ENCODE measurements at places on chromosomes 2 and 18.

- DNase-seq, result no peak
Observed at GRCh38 chr2:164000176-164000575, 264.4 kb upstream of the FIGN start.

DNA sequence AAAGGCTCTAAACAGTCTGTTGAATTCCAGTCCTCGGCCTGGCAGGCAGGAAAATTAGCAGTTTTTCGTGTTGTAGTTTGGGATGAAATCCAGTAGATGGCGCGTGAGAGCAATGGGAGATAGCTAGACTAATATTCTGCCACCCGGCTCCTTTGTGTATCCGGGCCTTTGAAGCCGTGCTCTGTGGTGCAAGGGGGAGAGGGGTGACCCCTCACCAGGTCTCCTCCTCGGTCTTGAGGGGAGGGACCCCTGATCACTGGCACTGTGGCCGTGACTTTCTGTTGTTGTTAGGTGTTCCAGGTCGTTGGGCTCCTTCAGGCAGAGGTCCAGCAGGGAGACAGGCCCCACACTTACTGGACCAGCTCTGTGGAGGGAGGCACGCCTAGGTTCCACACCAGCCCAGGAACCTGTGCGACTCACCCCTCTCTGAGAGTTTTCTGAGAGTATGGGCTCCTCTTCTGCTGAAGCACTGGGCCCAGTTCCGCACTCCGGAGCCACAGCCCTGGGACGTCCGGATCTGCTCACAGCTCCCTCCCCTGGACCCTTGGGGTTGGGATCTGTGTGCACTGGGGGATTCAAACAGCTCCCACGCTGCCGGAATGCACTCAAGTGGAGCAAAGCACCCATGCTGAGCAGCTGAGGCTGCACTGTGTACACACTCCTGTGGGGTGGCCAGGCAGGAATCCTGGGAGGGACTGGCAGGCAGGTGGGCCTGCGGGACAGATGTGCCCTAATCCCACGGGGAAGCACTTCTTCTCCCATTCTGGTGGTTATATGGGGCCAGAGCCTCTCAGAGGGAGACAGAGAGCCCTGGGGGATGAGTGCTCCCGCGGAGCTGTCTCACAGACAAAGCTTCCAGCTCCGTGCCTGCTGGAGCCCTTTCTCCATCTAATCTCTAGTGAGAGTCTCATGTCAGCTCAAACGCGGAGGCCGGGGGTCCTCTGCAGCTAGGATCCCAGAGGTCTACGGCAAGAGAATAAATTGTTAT is 8.8 kb downstream of the GKN2 start:
- DNase-seq, result no peak

GRCh38 chr2:6824962-6825361 is 40.7 kb downstream of the CMPK2 start:
- DNase-seq, result no peak

DNA sequence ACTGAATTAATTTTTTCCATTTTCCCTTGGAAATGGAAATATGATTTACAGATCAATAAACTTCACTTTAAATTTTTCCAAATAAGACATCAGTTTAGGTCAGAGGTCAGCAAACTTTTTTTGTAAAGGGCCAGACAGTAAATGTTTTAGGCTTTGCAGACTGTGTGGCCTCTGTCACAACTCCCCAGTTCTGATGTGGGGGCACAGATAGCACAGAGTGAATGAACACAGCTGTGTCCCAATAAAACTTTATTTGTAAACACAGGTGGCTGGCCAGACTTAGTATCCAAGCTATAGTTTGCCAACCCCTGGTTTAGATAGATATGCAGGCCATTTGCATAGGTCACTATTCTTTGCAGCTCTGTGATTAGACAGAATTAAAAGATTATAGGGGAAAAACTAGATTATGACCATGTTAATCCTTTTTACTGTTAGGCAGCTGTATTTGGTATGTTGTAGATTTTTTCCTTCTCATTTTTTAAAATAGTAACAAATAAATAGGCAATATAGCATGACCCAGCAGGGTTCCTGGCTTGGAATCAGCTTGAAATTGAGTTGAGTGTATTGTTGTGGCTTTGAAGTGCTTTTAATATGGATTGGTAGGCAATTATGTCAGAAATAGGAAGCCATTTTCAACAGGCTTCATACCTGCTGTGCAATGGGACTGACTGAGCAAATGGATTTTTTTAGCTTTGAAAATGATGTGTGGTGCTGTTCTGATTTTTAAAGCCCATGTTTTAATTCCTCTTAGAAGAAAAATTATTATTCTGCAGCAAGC is 59.7 kb downstream of the WDSUB1 start:
- DNase-seq, result no peak

DNA sequence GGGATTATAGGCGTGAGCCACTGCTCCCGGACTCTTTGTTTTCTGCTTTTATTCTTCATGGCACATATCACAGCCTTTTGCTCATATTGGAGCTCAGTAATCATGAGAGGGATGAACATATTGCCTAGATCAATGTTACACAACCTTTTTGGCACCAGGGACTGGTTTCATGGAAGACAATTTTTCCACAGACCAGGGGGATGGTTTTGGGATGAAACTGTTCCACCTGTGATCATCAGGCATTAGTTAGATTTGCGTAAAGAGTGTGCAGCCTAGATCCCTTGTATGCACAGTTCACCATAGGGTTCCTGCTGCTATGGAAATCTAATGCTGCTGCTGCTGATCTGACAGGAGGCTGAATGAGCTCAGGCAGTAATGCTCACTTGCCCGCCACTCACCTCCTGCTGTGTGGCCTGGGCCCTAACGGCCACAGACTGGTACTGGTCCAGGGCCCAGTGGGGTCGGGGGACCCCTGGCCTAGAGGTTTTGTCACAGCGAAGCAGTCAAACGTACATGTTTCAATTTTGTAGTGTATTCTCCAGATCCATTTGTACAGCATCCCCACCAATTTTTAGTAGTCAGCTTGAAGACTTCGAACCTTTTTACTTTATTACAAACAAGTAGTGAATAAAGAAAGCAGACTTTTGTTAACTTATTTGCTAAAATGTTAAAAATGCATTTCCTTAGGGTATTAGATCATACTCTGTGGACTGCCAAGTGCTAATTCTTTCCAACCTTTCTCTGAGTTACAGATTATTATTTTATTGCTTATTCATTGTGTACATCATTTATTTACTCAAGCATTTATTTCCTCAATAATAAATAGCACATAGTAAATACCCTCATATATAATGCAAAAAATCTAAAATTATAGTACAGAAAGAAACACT is 6.2 kb downstream of the DAW1 start:
- no peak for DNase-seq

- DNase-seq, result no peak
Observed at GRCh38 chr18:39558658-39559057, 1993.1 kb upstream of the CELF4 start.

GRCh38 chr2:623130-623922 is 53.9 kb downstream of the TMEM18 start:
- no peak for DNase-seq

GRCh38 chr2:227256605-227257004 is 68.4 kb upstream of the MFF start:
- DNase-seq, result no peak

DNA sequence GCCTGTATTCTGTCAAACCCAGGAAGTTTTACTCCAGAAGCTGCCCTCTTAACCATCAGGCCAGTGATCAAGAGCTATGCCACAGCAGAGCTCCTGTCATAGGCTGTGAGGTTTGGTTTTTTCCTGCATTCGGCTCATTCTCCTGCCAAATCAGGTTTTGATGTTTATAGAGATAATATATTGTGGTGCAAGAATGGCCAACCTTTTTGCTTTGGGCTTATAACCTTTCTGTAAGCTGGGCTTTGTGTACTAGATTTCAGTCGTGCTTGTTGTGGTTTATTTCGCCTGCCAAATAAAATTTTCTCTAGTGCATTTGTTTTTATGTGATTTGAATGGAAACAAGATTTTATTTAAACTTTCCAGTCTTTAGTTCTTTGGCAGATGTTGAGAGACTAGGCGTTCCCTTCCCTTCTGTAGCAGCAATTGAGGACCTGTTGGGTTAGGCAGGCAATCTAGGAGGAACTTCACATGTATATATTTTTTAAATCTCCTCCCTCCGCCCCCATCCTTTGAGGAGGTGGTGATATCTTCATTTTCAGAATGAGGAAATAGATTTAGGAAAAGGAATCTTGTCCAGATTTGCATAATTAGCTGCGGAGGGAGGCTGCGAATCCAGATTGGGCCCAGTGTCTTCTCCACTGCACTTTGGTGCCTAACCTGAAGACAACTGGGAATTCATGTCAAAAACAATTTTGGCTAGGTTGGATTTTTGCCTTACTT is 2.6 kb downstream of the KDM3A start:
- DNase-seq, result no peak

DNA sequence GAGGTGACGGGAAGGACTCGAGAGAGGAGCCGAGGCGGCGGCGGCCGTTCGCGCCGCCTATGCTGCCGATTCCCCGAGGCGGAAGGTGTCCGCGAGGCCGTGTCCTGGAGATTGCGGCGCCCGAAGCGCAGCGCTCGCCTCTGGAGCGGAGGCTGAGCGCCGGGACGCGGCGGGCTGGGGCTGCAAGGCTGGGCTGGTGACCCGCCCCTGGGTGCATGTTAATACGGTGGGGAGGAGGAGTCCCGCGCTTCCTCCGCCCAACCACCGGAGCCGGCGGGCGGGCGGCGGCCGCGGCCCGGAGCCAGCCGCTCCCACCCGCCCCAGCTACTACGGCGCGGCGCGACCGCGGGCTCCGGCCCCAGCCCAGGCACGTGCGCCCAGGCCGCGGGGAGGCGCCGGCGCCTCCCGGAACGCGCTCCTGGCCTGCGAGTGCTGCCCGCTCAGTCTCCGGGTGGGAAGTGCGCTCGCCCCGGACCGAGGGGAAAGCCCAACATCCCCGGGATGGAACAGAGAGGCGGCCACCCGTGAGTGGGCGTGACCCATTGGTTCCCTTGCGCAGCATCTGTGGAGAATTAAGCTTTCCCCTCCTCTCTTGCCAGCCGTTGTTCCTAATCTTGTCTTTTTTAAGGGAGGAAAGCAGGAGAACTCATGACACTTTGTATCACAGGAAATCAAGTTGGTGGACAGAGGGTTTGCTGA is at the start of gene DLGAP1:
Gene DLGAP1, minus strand, starts transcription at position 195 of the 699 bp plus-strand sequence.
- DNase-seq, result no peak

- DNase-seq, result no peak
Observed at GRCh38 chr2:147231607-147232006, 613.2 kb upstream of the ACVR2A start.

GRCh38 chr2:132538331-132538855 is 121.8 kb downstream of the GPR39 start:
- DNase-seq, result no peak

DNA sequence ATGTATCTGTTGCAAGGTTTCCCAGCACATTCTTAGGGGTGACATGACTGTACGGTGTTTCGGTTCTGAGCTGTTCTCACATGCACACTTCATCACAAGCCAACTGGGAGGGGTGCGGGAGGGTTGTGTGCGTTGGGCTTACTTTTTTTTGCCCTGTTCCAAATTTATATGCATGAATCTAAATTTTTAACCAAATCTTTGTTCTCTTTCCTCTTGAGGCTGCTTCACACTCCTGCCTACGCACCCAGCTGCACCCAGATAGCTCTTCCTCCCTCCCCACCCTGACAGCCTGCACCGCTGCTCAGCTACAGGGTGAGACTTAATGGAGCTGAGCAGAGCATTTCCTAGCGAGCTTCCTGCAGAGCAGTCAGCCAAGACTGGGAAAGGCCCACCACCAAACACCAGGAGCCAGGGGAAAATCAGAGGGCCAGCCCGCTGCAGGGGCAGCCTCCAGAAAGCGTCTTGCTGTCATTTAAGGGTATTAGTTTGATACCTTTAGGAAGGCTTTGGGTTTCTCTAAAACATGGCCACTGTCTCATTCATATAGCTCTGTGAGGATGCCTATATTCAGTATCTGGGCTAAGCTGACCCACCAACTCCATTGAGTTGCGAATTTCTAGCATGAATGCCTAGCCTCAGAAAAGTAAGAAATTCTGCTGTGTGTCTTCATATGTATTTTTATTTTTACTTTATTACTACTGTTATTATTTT is 84.5 kb downstream of the POU3F3 start:
- no peak for DNase-seq
